ENCODE measurements at places on chromosomes 5 and 9.

DNA sequence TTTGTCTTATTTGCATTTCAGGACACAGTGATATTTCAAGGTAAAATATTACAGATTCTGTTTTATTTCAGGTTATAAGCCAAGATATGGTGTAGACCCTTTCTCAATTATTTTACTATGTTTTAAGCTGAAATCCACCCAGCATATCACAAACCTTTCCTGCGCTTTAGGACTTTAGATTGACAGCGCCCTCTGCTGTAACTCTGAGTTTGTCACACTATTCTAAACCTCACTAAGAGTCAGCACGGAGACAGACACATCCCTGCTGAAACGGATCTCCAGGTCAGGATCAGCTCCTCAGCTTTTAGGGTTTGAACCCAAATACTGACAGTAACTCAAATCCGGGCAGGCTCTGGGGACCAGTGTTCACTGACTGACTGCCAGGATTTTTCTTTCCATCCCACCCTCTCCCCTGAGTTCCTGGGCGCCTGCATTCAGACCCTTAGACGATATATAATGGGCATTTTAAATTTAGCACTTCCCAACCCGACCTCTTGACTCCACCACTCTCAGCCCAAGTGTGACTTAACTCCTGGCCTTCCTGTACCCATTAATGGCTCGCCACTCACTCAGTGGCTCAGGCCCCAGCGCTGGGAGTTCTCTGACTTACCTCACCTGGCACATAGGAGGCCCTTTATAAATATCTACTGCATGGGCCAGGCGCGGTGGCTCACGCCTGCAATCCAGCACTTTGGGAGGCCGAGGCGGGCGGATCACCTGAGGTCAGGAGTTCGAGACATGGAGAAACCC, 33.5 kb downstream of the TLX3 start:
- DNase-seq = peak; percentile 37

- DNase-seq = peak; percentile 75
These were observed 14.3 kb upstream of the NR4A3 start for GRCh38 chr9:99807276-99807852.

GRCh38 chr9:127223266-127223665, 41.3 kb upstream of the GARNL3 start:
- no peak for DNase-seq

GRCh38 chr5:164115420-164115819, 610.0 kb downstream of the MAT2B start:
- DNase-seq = no peak

DNA sequence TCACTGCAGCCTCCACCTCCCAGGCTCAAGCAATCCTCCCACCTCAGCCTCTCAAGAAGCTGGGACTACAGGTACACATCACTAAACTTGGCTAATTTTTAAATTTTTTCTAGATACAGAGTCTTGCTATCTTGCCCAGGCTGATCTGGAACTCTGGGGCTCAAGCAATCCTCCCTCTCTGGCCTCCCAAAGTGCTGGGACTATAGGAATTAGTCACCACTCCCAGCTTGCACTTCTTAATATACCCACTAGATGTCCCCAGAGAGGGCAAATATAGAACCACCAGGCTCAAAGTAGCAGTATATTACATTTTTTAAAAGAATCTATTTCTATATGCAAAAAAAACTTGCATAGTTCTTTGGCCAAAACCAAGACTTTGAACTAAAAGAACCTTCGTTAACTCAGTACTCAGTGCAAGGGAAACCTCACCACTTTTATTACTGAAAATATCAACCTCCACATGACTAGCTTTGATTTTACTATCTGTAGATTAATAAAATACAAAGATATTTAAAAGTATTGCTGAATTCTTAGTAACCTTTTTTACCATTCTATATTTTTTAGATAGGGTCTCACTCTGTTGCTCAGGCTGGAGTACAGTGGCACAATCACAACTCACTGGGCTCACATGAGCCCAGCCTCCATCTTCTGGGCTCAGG, 25.8 kb upstream of the HSD17B3 start:
- DNase-seq = peak; percentile 73

DNA sequence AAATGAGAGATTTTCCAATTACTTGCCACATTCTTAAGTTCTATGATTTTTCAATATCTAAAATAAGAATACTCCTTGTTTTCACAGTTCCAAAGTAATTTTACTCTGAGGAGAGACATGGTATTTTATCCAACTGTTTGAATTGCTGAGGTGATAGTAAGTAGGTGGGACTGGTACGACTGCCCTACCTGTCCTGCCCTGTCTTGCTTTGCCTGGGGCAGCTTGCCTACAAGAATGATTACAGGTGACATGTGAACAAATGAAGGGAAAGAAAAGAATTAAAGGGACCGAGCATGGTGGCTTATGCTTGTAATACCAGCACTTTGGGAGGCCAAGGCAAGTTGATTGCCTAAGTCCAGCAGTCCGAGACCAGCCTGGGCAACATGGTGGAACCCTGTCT, 41.6 kb upstream of the HMGCS1 start:
- no peak for DNase-seq

- no peak for DNase-seq
These were observed 721 bp downstream of the GIN1 start for GRCh38 chr5:103119070-103119764.

- DNase-seq = no peak
These were observed 52.9 kb downstream of the BARX1 start for GRCh38 chr9:93902051-93902779.

DNA sequence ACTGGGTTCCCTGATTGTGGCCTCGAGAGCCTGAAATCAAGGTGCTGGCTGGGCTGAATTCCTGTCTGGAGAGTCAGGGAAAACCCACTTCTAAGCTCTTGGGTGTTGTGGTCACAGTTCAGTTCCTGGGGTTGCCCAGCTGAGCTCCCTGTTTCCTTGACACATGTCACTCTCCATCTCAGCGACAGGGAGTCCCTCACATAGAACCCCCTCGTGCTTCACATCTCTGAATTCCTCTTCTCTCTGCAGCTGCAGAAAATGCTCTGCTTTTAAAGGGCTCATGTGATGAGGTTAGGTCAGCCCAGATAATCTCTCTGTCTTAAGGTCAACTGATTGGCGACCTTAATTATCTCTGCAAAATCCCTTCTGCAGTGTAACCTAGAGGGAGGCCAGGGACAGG, 53.5 kb upstream of the NFIL3 start:
- no peak for DNase-seq

GRCh38 chr5:147040856-147041255, 162.3 kb upstream of the PPP2R2B start:
- DNase-seq = no peak

DNA sequence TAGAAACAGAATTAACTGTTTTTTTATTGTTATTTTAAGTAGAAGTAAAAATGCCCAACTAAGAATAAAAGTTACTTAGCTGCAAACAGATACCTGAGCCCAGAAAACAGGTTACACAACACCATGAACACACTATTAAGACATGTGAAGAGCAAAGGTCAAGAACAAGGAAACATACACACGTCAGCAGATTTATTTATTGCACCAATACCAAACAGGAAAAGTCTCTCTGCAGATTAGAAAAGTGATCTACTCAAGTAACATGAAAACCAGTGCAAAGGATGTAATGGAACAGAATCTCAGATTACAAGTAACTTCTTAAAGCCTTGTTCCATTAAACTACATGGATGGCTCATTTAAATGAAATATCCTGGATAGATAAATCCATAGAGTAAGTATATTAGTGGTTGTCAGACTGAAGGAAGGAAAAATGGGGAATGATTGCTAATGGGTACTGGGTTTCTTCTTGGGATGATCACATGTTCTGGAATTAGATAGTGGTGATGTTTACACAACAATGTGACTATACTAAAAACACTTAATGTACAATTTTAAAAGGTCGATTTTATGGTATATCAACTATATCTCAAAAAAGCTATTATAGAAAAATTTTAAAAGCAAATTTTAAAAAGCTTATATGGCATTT, 6.1 kb downstream of the SAR1B start:
- DNase-seq = no peak

GRCh38 chr9:2620919-2621721, 467 bp upstream of the VLDLR start:
- no peak for DNase-seq

DNA sequence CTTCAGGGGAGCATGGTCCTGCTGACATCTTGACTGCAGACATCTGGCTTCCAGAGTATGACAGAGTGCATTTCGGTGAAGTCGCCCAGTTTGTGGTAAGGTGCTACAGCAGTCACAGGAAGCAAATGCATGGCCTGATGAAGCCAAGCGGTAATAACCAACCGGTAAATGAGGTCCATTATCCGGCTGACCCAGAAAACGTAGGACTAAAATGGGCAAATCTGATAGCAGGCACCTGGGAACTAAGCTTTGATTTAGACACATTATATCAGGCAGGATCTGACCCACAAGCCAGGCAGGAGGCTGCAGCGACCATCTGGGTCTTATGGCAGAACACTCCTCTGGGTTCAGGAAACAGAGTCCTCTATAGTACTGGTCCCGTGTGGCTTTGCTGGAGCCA, 454.6 kb downstream of the GADD45G start:
- DNase-seq = no peak

DNA sequence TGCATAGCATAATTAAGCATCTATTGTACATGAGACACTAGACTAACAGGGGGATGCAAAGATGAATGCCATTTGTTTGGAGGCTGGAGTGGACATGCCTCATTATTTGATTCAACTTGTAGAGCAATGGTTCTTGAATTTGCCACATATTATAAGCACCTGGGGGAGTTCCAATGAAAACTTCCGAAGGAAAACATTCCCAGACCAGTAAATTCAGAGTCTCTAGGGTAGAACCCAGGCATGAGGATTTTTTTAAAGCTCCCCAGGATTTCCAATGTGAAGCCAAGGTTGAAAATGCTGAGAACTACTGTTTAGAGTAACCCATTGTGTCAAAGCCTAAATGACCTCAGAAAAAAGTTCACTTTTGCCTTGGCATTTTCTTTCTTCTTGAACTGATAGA, 93.9 kb upstream of the ITGA1 start:
- DNase-seq = no peak

- DNase-seq = no peak
These were observed 480.8 kb downstream of the CDH12 start for GRCh38 chr5:22372376-22372775.

- no peak for DNase-seq
These were observed 274.4 kb downstream of the DIRAS2 start for GRCh38 chr9:90368241-90368640.

GRCh38 chr9:5543875-5544702, 33.8 kb downstream of the PDCD1LG2 start:
- no peak for DNase-seq

DNA sequence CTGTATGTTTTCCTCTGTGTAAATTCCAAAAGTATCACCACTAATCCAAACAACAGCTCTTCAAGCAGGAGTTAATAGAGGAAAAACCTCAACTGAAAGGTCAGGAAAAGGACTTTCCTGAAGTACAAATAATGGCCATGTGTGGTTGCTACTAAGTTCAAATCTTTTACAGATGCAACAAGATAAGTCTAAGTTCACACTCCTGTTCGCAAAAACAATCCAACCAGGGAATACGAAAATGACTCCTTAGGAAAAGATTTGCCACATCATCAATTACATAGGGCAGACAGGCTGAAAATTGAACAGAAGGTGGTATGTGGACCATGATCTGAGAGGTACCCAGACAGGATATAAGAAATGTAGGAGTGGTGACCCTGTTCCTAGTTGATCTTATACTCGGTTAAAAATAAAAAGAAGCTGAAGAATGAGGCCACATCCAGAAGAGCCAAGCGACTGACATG, 210.2 kb downstream of the TSSK1B start:
- no peak for DNase-seq

DNA sequence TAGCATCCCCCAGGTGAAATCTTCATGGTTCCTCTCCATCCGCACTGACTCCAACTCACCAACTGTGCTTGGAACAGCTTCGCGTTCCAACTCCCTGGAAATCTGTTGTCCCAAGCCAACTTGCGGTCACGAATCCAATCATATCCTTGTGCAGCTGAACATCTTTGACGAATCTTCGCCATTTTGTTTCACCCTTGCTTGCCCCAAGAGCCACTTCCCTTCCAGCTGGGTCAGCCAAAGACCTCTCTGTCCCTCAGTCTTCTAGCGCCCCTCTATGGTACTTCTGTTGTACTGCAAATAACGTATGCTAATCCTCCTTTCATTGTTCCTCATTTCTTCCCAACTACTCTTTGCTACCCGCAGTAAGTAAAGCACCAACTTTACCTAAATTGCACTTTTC, 61.0 kb upstream of the TARS1 start:
- DNase-seq = no peak

- no peak for DNase-seq
These were observed 222.2 kb downstream of the TMEM167A start for GRCh38 chr5:82854956-82855355.

- no peak for DNase-seq
These were observed 65.1 kb downstream of the GNA14 start for GRCh38 chr9:77582961-77583576.

DNA sequence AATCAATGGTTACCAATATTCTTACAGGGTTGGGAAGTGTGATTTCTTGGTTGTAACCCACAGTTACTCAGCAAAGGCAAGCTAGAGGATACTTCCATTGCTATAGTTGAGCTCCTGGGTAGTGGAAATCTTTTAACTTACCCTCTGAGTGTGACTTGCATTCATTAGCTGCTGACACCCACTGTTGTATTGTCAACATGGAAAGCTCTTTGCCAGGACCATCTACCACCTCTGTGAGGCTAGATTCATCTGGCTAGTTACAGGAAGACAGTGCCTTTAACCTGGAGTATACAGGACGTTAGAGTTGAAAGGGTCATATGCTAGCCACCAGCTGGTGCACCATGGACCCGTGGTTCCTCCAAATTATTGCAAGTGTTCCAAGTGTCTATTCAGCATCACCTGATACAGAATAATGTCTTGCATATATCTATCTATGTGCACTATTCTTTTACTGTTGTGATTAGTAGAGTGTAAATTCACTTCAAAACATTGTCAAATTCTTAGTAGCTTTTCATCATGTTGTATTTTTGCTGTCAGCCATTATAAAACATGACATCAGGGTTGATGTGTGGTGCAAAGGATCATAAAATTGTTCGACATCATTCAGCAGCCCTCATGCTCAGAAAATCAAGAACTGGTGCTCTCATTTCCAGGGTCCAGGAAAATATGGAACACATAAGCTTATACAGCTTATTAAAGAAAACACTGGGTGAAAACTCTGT, 239.0 kb downstream of the PJA2 start:
- DNase-seq = no peak

GRCh38 chr9:96448546-96449170, 1.3 kb upstream of the HABP4 start:
- DNase-seq = no peak

GRCh38 chr5:124698770-124699169, 47.7 kb downstream of the ZNF608 start:
- no peak for DNase-seq

All from CD4-positive, alpha-beta T cell treated with Interleukin-4 for 4 hours (primary cell).